ENCODE measurements at places on chromosomes 5 and 9.

GRCh38 chr9:115211413-115212124 lies 93.6 kb upstream of the TNC start:
- DNase-seq: no peak

- no peak for DNase-seq
These were observed 25.8 kb upstream of the S1PR3 start for GRCh38 chr9:88965473-88965872.

- DNase-seq: no peak
These were observed 195.5 kb downstream of the FRMD3 start for GRCh38 chr9:83342731-83343130.

DNA sequence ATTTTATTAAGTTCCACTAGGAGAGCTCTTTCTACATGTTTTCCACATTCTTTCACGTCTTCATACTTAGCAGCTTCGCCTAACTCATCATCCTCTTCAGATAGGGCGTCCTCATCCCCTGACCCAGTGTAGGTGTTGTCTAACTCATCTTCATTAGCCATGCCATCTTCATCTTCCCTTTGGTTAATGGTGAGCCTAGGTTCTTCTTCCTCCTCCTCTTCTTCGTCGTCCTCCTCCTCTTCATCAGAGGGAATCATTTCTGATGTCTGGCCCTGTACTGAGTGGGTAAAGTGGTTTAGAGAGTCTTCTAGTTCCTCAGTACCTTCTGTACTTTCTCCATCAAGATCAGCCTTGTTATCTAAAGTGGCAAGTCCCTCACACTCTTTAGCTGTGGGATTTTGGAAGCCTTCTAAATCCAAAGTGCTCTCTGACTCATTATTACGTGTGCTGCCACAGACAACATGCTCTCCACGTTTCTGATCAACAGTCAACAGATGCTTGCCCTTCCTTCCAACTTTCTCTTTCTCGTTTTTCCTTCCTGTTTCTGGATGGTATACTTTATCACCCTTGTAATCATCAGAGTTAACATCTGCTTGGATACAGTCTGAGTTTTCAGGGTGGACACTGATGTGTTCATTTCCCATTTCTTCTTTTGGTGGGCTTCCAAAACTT lies 31.1 kb downstream of the TUT7 start:
- no peak for DNase-seq

- DNase-seq: peak; percentile 18
These were observed 114.3 kb upstream of the CDH18 start for GRCh38 chr5:20102293-20102692.

GRCh38 chr9:86280580-86280979 lies 1.8 kb downstream of the ISCA1 start:
- no peak for DNase-seq

DNA sequence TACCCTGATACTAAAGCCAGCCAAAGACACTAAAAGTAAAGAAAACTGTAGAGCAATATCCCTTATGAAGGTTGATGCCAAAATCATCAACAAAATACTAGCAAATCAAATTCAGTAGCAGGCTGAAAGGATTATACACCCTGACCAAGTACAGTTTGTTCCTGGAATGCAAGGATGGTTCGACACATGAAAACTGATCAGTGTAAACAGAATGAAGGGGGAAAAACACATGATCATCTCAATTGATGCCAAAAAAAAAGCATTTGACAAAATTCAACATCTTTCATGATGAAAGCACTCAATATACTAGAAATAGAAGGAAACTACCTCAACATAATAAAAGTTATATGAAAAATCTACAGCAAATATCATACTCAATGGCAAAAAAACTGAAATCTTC lies 43.5 kb upstream of the LRRC14B start:
- no peak for DNase-seq

DNA sequence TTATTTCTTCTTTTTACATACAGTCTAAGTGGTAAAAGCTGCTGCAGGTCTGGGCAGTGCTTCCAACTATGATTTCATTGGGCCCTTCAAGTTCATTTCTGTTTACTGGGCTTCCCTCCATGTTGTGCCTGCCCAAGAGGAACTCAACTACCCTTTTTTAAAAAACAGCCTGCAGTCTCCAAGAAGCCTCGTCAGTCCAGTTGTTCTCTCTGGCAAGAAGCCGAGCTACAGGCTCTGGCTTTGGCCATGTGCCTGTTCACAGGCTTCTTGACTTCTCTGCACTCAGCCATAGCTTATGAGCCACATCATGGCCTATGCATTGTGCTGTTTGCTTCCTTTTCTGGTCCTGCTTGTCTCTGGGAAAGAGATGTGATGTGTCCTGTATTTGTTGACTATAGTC lies 119.7 kb upstream of the PJA2 start:
- DNase-seq: peak; percentile 17

GRCh38 chr5:139842321-139842720 lies 46.7 kb downstream of the PSD2 start:
- no peak for DNase-seq

DNA sequence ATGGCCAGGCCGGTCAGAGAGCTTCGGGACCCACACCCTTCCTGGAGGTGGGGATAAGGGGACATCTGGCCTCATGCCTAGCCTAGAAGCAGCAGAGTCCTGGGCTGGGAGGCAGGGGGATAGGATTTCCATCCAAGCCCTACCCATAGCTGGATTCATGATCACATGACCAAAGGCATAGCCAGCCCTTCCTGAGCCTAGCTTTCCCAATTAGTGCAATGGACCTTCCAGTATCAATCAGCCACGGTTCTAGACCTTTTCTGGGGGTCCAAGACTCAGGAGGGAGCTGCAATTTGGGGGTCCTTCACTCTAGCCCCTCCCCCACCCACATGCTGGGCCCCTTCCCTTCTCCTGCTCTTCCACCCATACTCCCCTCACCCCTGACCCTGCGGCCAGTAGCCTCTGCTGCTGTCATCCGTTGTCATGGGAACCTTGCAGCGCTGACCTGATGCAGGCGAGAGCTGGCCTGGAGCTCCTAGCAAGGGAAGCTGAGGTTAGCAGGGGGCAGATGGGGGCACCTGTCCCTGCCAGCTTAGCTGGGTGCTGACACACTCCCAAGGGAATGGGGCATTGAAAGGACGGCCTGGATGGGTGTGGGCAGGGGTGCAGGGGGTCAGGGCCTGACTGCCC lies 44.6 kb downstream of the CXXC5 start:
- DNase-seq: no peak

DNA sequence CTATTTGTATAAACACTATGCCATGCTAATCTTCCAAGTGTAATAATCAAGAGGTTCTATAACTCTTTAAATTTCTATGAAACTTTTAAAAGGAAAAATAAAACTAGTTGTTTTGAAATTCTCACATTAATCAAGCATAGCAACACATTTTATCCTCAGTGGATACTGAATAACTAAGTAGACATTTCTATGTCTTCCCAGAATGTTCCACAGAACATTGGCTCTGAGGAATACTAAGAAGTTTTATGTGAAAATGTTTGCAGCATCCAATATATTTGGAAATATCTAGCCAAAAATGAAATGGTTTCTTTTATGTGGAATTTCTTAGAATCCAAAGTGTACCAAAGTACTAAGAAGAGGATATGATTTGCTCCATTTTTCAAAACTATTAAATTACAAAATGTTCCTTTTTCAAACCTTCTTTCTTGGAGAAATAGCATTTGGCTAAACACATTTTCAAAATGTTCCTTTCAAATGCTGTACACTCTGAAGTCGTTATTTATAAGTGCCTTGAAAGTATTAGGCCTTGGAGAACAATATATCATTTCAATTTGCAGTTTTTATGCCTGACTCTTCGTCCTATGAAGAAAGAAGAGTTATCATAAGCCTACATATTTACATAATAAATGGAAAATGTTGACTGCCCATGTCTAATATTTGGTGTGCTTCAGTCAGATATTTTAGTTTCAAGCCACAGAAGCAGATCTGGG lies 175.6 kb upstream of the COX7C start:
- DNase-seq: no peak

DNA sequence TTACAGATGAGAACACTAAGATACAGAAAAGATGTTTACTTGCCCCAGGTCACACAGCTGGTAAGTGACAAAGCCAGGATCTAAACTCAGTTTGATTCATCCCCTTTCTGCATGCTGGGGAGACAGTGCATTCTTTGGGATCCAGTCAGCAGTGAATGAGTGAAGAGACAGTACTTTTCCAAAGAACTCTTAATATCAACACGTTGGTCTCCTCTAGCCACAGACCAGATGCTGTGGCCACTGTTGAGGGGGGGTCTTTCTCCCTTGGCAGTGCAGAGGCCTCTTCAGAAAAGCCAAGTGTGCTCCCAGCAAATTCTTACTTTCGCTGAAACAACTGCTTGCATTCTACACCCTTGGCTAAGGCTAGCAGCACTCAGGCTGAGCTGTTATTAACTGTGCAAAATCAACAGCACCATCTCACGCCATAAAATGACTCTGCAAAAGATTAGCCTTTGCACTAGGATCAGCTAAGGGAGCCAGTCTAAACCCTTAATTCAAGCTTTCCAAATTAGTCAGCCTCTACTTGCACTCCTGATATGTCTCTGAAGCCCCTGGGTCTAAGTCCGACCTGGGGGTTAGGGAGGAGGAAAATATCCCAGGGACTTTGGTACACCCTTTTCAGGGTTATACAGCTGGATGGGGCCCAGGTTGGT lies 4.8 kb upstream of the TMEM171 start:
- DNase-seq: peak; percentile 7

GRCh38 chr5:67537439-67538148 lies 341.0 kb upstream of the CD180 start:
- DNase-seq: peak; percentile 48

DNA sequence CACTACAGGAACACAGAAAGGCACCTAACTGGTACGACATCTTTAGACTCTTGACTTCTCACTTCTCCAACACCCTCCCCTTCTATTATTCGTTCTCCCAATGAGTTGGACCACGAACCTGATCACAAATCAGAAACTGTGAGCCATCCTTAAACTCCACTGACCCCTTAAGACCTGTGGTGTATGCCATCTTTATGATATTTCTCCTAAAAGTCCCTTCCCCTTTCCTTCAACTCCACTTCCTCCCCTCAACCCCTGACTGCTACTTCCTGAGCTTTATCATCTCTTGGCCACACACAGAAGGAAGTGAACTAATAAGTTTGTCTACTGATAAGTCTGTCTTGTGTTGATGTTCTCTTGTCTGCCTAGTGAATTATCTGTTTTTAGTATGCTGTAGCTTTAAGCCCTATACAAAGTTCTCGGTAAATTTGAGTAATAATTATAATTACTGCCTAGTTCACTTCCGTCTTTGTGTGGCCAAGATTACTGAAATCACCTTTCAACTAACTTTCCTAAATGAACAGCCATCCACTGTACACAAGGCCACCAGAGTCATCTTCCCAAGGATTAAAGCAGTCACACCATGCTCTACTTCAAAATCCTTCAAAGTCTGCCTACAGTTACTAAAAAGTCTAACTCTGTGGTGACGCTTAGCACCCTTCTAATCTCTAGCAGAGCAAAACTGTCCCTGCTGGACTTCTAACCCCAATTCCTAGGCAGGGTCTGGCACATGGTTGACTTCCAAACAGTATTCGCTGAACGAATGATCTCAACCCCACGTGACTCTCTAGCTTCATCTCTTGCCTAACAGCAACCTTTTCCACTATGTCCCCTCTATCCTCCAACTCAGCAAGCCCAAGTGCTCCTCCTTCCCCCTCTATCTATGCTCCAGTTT lies 23.2 kb downstream of the ELOVL7 start:
- DNase-seq: no peak

DNA sequence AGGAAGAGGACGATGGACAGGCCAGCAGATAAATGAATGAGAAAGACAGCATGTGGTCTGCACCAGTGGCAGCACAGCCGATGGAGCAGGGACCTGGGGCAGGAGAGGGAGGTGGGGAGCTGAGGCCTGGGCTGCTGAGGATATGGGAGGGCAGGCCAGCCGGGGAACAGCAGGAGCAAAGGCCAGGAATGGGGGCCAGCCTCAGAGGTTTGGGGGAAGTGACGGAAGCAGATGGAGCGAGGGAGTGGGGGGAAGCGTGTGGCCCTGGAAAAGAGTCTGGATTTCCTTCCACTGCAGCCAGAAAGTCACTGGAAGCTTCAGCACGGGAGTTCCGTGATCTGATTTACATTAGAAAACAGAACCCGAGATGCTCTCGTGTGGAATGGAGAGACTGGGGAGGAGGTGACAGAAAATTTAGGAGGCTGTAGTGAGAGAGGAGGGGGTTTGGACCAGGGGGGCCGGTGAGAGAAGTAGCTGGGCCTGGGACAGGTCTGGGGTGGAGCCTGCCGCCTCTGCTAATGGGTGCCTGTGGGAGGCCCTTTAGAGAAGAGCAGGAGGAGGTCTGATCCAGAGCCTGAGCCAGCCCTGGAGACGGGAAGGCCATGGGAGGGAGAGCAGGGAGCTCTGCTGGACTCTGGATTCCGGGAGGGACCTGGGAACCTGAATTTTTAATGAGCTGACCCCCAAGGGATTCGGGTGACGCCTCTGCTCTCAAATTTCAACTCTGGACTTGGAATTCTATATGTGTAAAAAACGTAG lies 65.4 kb downstream of the TSPAN17 start:
- DNase-seq: peak; percentile 33

DNA sequence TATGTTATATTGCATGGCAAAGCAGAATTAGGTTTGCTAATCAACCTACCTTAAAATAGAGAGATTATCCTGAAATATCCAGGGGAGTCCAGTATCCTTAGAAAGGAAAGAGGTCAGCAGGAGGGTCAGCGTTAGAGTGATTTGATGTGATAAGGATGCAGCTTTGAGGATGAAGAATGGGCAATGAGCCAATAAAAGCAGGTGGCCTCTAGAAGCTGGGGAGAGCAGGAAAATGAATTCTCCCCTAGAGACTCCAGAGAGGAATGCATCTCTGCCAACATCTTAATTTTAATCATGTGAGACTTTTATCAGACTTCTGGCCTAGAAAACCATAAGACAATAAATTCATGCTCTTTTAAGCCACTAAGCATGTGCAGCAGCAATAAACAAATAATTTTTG lies 65.7 kb upstream of the SYK start:
- peak; percentile 72 for DNase-seq

DNA sequence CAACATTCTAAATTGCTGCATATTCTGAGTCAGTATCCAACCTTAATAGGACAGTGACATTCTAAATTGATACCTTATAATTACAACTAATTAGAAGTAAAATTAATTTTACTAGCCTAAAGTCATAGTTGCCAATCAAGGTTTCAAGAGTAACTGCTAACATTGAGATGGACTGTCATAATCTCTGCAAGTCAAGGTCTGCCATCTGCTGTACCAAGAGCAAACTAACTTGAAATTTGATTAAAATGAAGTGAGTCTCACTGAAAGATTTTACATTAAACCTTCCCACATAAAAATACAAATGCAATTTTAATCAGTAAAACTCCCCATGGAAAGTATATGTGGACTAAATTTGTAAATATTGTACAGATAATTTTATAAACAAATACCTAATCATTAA lies 235.3 kb downstream of the PRDM9 start:
- DNase-seq: peak; percentile 23

GRCh38 chr9:120080849-120081248 lies 499.1 kb downstream of the CDK5RAP2 start:
- DNase-seq: peak; percentile 99

GRCh38 chr9:120528327-120528726 lies 51.6 kb downstream of the CDK5RAP2 start:
- no peak for DNase-seq

Data from NCI-H69 (cell line).